Activated T-cell treated with anti-CD3 and anti-CD28 coated beads for 24 hours (primary cell): ENCODE measurements at places on chromosomes 2 and 18.

- DNase-seq, result no peak
Observed at GRCh38 chr2:200616656-200617055, 30.8 kb downstream of the AOX1 start.

- no peak for DNase-seq
Observed at GRCh38 chr2:115908731-115909130, 1466.3 kb downstream of the DPP10 start.

DNA sequence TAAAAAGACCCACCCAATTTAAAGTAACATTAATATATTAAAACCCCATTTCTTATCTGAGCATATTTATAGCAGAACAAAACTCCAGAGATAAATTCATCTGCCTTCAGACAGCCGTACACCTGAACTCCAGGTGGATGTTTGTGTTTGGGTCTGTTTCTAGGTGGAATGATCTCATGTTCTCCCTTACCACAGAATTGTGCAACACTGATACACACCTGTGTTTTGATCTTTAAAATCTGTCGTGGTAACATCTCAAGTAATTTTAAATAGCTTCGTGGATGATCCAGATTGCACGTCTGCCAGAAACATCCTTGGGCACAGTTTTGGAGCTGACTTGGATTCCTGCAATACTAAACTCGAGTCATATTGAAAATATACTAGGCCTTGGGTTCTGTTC lies 207.5 kb upstream of the FOSL2 start:
- no peak for DNase-seq

GRCh38 chr2:54981385-54981784 lies 68.9 kb downstream of the RTN4 start:
- no peak for DNase-seq

- no peak for DNase-seq
Observed at GRCh38 chr2:58913082-58913726, 672.1 kb upstream of the FANCL start.

DNA sequence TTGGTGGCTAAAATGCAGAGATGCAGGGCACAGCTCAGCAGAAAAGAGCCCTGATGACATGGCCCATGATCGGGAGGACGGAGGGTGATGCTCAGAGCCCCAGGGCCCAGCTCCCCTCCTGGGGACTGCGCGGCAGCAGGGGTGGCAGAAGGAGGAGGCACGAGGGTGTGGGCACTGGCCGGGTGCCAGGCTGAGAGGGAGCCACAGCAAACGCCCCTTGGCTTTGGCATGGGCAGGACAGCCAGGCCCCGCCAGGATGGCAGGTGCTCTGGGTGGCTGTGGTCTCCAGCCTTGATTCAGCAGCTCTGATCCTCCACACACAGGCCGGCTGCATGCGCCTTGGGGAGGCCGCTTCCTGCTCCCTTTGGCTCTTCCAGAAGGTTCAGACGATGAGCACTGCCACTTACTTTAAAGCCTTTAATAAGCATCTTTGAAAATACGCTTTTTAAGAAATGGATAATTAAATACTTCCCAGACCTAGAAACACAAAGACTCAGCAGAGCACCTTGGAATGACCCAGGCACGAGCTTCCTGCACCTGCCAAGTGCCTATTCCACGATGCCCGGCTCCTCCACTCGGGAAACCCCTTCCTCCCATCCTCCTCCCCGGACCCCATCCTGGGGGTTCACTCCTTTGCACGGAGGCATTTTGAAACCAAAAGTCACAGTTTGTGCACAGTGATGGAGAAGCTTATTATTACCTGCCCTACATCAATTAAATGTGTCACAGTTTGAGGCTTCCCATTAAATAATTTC lies 78.5 kb upstream of the SNTG2 start:
- no peak for DNase-seq

- no peak for DNase-seq
Observed at GRCh38 chr2:44705356-44705755, 236.1 kb upstream of the SIX3 start.

- DNase-seq, result no peak
Observed at GRCh38 chr18:58788971-58789875, 75.5 kb upstream of the ZNF532 start.

DNA sequence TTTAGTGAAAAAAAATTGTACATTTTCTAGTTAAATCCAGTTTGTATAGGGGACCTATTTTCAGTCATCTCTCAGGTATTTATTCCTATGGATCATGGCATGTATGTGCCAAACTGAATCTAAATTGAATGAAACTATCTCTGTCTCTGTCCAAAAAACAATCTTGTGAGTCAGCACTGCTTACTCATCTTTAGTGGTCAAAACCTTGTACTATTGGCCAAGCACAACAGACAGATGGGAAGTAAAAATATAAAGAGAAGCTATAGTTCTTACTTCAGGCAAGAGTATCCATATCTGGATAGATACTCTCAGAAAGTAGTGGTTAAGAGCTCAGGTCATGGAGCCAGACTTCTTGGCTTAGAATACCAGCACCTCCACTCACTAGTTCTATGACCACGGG lies 76.0 kb upstream of the KLHL14 start:
- no peak for DNase-seq

DNA sequence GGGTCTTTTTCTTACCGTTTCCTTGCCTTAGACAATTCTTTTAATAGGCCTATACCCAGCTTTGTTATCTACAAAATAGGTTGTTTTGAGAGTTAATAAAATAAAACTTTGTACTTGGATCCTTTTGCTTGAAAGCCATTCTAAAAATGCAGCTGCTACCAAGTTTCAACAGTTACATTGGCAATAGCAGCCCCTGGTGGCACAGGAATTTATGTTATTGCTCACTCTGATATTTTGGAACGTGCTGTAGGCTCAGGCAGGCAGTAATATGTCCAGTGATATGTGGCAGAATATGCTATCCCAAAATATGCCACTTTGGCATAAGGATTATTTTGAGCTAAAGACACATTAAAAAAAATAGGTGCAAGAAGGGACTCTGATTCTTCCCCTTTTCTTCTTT lies 6.7 kb upstream of the COMMD1 start:
- DNase-seq, result no peak
